ENCODE measurements at places on chromosomes 1 and 21.

GRCh38 chr1:220370041-220370700, 97.9 kb upstream of the RAB3GAP2 start:
- DNase-seq, result peak; percentile 44

DNA sequence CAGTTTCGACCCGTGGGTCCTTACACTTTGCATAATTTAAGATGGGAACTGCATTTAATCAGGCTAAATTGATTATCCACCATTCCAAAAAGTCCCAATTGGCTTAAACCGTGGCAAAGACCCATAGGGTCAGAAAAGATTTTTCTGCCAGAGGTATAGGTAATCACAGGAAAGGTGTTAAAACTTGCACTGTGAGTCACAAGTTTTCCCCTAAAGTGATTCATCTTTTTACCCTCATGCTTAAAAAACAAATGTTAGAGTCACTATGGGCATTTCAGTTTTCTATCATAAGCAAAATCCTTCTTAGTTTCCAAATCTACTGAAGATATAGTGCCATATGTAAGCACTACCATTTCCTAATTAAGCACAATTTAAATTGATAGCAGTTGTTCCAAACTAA, 1079.8 kb downstream of the ADGRL2 start:
- DNase-seq, result no peak

- no peak for DNase-seq
Measured at GRCh38 chr1:226203240-226203639, 16.7 kb upstream of the ACBD3 start.

DNA sequence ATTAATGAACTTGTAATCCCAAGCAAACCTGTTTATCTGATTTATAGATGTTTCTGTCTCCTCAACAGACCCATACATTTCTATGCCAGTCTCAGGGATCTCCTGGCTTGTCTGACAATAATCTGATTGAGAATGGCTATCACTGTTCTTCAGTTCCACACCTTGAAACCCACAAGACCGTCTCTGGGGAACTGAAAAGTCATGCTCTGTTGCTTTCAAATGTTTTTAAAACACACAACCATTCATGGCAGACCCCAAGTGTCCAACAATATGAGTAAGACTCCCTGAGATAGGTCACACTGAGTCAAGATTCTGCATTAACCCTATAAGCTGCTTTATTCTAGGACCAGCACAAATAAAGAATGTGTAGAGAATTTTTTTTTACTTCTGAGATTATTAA, 611.2 kb upstream of the PLXNA2 start:
- no peak for DNase-seq

GRCh38 chr1:86054396-86054795, 102.2 kb downstream of the COL24A1 start:
- DNase-seq, result no peak

Measured in mesenchymal stem cell (in vitro differentiated cells and primary cell).